Activated CD4-positive, alpha-beta memory T cell treated with anti-CD3 and anti-CD28 coated beads, Interleukin-2, amount 10 ng/mL, durations not matched to agents 7 days and 5 days (primary cell): ENCODE measurements at places on chromosomes 13 and 19.

- no peak for DNase-seq
Measured at GRCh38 chr13:99150575-99151361, 49.9 kb upstream of the UBAC2 start.

DNA sequence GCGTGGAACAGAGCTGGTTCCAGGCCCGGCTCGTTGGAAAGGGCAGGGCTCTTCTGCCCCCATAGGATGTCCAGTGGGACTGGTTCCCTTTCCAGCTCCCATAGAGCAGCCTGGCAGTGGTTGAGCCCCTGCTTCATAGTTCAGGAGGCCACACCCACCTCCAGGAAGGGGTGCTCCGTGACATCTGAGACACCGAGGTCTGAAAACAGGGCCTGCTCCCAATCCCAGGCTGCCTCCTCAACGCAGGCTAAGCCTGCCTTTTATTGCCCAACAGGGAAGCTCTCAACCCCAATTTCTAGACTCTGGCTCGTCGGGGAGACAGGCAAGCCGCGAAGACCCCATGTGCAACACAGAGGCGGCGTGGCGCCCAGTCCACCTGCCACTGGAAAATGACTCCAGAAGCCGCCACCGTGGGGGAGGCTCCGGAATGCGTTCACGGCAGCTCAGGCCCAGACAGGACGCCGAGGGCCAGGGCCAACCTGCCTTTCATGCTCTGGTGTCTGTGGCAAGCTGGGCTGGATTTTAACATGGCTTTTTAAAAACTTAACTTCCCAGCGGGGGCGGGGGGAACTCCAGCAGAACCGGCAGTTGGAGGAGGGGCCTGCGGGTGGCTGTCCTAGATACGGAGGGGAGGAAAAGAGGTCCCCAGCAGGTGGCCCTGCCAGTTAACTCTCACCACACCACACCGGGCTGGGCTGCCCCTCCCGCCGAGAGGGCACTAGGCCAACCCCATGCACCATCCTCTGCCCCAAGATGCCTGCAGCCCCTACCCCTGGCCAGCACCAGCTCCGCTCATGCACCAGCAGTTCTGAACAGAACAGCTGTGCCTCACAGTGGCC, 17.9 kb upstream of the TINCR start:
- DNase-seq = peak; percentile 22

GRCh38 chr13:33150126-33150525, 133.9 kb downstream of the KL start:
- no peak for DNase-seq

GRCh38 chr19:37309834-37310575, 60.9 kb upstream of the ZNF527 start:
- DNase-seq = no peak

- no peak for DNase-seq
Measured at GRCh38 chr19:12913011-12913561, 6.0 kb downstream of the SYCE2 start.

DNA sequence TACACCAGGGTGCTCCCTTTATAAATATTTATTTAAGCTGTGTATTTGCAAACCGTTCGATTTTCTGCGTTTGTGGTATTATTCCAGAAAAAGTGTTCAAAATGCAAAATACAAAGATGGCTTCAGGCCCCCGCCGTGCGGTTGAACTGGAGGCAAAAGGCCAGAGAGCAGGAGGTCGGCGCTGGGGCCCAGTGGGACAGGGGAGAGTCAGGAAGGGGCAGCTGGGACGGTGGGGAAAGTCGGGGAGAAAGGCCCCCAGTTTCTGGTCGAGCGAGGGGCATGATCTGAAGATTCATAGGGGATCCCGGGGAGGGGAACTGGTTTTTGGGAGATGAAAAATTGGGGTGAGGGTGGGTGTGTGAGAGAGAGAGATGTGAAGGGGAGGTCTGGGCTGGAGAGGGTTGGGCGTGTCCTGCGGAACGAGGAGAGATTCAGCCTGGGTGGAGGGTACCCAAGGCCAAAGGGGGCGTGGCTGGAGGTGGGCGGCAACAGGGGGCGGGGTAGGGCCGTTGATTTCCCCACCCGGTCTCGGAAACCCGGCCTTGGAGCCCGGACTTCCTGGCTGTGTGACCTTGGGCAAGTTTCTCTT, 678 bp downstream of the ISOC2 start:
- DNase-seq = peak; percentile 49
